Natural killer cell (primary cell): ENCODE measurements at places on chromosomes 12 and 14.

DNA sequence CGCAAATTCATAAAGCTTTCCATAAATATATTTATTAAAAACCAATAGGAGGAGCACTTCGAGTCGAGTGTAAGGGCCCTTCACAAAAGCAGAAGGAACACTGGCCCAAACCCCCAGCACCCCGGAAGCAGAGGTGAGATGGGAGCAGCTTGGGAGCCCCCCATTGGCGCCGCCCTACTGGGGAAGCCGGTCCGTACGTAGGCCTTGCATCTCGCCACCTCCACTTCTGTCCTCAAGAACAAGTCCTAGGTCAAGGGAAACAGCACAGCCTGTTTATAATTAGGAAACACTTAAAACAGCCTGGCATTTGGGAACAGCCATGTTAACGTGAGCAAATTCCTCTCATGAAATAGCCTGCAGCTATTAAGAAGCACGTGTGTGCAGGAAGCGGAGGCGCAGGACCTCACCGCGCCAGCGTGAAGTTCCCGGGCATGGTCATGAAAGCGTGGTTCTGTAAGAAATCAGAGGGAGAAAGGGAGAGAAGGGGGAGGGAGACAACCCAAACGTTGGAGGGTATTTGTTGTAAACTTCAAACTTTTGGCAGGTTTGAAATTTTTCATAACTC is 7.7 kb downstream of the ANKRD9 start:
- DNase-seq = no peak

DNA sequence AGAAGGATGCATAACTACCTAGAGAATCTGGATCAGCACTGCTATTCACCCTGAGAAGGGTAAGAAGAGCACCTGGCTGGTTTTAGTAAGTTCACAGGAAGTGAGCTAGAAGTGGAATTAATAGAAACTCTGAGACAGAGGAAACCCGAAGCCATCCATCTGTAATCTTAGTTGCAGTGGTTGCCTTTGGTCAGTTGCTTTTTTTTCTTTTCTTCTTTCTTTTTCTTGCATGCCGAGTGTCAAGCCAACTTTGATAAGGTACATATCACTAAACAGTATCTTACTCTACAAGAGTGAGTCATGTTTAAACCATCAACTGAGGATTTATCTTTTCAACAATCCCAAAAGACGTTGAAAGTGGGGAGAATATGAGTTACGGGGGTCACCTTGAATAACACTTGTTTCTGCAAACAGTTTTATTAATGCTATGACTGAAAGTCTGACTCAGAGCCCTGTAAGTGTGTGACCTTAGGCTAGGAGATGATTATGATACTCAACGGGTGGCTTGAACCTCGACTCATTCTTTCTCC is 26.7 kb downstream of the C12orf75 start:
- DNase-seq = no peak

GRCh38 chr12:22014783-22015144 is 31.3 kb upstream of the CMAS start:
- no peak for DNase-seq

DNA sequence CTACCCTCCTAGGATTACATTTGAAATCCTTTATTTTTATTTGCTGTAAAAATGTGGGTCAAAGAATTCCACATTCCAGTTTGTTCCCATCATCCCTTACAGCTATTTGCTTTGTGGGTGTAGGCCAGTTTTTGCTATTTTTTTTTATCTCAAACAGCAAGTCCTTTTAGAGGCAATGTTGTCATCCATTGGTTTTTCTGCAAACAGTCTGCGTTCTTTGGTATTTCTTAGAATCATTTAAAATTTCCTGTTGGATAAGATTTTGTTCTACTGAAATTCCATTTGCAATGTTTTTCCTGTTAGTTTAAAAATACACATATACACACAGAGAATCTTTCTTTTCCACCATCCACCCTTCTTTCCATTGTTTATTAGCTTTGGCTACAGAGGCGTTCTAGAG is 53.3 kb upstream of the STK38L start:
- no peak for DNase-seq

DNA sequence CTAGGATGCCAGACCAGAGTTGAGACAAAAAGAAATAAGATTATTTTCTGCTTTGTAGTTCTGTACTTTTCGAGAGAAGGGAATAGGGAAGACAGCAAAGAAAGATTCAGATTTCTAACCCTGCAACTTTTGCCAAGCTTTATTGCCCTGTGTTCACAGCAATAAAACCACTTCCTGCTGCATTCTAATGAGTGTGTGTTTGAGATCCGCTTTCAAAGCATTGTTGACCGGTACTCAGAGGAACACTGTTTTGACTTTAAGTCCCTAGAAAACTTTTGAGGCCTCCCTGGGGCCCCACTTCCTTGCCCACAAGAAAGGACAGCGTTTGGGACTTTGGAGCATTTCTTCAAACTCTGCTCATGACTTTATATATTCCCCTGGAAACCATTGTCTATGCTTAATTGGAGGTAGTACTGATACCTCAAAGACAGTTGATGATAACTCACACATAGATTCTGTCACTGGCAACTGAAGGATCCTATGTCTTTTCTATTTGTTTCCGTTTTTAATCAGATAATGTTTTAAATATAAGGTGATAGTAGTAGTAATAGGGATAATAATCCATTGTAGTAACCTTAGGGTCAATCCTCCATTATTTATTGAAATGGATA is 1.3 kb downstream of the RNASE6 start:
- peak; percentile 49 for DNase-seq

- no peak for DNase-seq
Observed at GRCh38 chr12:84982888-84983287, 53.2 kb downstream of the TSPAN19 start.

DNA sequence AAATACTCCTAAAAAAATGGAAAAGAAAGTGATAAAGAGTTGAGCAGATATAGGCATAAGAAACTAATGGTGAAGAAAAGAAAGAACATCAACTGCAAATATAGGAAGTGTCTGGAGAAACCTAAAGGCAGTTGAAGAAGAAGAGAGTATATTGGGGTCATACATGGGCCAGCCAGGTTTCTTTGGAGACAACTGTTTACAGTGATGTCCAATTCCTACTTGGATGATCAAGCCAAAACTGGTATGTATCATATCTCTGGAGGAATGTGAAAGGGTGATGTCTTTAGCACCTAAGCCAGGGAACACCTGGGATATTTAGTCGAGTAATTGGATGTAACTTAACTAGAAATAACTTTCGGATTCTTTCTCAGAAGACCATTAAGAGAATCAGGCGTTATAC is 129.3 kb upstream of the FLRT2 start:
- DNase-seq = no peak

GRCh38 chr12:66243911-66244310 is 54.9 kb downstream of the IRAK3 start:
- DNase-seq = no peak

GRCh38 chr14:95739356-95739755 is 25.4 kb upstream of the TCL1A start:
- DNase-seq = no peak

- DNase-seq = no peak
Observed at GRCh38 chr12:29228474-29229157, 79.5 kb downstream of the FAR2 start.

DNA sequence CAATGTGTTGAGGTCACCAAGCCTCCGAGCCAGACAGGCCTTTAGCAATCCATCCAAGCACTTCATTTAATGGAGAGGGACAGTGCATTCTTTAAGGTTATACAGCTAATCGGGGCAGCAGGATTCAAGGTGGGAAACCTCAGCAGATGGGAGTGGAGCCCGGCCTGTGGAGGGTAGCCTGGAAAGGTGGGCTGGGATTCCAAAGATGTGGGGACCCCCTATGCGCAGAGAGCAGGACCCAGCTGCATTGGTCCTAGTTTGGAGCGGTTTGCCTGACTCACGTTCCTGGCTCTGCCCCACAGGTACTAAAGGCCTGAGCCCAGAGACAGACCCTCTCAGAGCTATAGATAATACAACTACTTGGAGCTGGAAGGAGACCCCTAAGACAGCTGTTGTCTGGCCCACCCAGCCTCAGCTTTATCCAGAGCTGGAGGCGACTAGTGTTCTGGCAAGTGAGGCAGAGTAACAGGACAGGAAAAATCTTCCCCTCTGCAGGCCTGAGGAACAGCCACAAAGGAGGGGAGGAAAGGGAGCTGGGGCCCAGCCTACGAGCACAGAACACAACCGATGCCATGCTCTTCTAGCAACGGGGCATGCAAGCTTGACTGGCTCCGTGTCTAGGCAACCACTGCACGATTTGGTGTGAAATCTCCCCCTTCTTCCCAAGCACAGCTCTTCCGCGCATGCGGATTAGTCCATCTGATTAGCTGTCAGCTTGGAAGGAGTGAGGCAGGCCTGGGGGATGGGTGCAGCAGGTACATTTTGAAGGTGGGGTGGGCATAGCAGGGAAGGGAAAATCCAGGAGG is 1.1 kb upstream of the MYH7 start:
- DNase-seq = no peak

GRCh38 chr14:63770187-63770807 is 42.4 kb upstream of the SGPP1 start:
- peak; percentile 23 for DNase-seq

- no peak for DNase-seq
Observed at GRCh38 chr12:19075711-19076340, 53.7 kb upstream of the PLEKHA5 start.

GRCh38 chr12:27517546-27517945 is 6.5 kb upstream of the PPFIBP1 start:
- DNase-seq = no peak

GRCh38 chr12:64273527-64274403 is 51.7 kb upstream of the KICS2 start:
- DNase-seq = no peak

DNA sequence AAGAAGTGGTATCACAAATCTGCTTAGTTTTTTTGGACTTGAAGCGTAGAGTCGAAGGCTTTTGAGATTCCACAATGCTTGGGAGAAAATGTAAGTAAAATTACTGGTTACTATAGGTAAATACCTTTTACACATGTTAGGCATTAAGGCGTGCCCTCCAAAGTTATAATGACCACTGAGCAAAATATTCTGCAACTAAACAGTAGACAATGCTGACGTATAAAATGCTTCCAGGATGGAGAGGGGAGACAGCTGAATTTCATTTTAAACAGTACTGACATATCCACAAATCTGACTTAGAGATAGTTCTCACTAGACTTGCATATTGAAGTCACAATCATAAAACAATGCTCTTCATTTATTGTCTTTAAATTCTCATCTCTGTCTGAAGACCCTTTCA is 144.5 kb upstream of the DCN start:
- DNase-seq = no peak

DNA sequence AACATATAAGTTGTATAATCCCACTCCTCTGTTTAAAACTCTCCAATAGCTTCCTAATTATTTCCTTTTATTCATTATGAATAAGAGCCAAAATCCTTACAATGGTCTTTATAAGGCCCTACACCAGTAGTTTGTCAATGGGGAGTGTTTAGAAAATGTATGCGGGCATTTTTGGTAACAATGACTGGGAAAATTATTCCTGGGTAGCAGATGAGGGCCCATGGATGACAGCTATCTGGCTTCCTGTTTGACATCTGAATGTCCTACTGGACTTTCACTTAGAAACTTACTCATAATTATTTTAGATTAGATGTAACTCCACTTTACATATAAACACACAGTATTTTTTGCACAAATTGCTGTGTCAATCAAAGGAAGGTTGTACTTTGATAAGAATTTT is 101.2 kb downstream of the PAPLN start:
- no peak for DNase-seq

DNA sequence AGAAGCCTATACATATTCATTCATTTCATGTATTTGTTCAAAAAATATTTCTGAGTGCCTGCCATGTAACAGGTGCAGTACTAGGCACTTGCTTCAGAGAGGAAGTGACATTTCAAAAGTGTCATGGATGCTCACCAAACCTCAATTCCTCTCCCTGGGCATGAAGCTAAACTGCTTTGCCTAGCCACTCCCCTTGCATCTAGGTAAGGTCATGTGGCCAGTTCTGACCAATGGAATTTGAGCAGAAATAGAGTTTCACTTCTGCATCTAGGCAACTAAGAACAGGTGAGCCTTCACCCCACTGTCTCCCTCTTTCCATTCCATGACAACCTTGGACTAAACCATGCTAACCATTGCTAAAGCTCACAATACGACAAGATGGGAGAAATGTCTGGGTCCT is 27.6 kb downstream of the TC2N start:
- peak; percentile 41 for DNase-seq

DNA sequence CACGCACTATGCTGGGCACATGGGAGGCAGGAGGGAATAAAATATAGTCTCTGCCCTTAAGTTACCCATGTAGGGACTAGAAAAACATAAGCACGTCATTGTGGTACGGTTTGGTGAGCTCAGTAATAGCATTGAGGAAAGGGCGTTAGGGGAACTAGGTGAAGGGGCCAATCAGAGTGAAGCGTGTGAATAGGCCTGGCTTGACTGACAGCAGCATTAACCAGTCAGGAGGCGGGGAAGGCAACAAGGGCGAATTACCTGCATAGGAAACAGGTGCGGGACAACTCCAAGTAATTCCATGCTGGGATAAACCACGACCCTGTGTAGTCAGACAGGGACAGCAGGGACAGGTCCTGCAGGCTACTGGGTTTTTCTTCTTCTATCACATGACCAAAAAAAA is 107.7 kb downstream of the UNC79 start:
- no peak for DNase-seq

- DNase-seq = no peak
Observed at GRCh38 chr12:11321980-11322379, 11.7 kb upstream of the PRB4 start.

DNA sequence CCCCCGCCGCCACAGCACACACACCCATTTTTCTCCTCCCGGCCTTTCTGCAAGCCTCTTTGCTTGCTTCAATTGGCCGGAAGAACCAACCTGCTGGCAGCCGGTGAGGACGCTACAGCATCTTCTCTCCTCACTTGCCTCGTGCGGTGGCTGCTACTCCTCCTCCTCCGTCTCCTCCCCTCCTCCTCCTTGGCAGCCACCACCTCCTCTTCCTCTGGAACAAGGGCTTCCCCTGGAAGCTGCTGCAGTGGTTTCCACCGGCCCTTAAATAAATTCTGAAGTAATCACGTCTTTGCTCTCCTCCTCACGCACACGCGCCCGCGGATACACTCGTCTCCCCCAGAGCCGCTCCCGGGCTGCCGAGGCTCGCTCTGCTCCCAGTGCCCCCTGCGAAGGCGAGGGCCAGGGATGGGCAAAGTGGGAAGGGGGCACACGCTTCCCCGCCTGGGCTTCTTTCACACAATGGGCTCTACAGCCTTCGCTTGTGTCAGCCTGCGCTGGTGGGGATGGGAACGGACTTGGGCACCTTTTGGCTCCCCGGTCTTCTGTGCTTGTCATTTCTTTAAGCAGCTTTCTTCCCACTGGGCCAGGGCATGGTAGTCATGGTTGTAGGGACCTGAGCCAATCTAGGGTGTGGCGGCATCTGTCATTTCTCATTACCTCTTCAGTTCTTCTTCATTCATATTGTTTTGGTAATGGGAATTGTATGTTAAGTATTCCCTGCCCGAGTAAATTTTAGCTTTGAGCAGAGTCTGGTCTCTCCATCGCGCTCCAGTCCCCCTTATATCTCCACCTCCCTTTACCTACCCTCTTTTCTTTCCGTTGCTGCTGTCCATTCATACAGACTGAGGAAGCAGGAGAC is at the start of gene PPFIA2:
TSS of gene PPFIA2 (minus strand) at position 161 of the 862 bp plus-strand sequence.
- peak; percentile 42 for DNase-seq

DNA sequence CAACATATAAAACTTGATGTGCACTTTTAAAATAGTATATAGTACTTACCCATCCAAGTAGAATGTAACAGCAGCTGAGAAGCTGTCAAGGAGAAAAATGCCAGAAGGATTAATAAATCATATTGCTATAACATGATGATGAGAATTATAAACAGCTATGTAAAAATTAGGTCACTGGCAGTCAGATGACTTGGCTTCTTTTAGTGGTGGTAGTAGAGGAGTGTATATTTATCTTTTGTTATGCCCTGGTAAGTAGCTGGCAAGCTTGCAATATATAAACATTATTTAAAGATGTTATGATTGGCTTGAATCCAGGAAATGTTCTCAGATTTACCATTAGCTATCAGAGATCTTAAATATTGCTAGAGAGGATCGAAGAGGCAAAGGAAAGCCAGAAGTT is 471.0 kb upstream of the MGAT4C start:
- no peak for DNase-seq
